Non-pigmented ciliary epithelial cell (primary cell): ENCODE measurements at places on chromosomes 7 and 10.

- no peak for DNase-seq
Observed at GRCh38 chr10:12868229-12868628, 133.3 kb downstream of the CCDC3 start.

GRCh38 chr7:34823650-34824258 lies 165.7 kb downstream of the NPSR1 start:
- no peak for DNase-seq

DNA sequence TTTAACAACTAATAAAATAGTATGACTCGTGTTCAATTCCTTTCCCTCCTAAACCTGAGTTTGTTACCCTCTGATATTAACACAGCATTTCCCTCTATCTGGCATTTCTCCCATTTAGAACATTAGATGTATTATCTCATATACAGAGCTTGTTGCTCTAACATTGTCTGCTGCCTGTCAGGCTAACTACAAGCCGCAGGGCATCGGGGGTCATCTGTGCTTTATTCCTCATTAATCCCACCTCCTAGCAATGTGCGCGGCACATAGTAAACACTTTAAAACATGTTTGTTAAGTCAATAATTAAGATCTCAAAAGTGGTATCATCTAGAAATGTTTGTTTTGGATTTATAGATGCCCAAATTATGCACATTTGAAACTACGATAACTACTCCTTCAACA lies 52.9 kb upstream of the NEBL start:
- DNase-seq: no peak

- DNase-seq: peak; percentile 94
Observed at GRCh38 chr7:94297397-94297838, 97.3 kb upstream of the COL1A2 start.

DNA sequence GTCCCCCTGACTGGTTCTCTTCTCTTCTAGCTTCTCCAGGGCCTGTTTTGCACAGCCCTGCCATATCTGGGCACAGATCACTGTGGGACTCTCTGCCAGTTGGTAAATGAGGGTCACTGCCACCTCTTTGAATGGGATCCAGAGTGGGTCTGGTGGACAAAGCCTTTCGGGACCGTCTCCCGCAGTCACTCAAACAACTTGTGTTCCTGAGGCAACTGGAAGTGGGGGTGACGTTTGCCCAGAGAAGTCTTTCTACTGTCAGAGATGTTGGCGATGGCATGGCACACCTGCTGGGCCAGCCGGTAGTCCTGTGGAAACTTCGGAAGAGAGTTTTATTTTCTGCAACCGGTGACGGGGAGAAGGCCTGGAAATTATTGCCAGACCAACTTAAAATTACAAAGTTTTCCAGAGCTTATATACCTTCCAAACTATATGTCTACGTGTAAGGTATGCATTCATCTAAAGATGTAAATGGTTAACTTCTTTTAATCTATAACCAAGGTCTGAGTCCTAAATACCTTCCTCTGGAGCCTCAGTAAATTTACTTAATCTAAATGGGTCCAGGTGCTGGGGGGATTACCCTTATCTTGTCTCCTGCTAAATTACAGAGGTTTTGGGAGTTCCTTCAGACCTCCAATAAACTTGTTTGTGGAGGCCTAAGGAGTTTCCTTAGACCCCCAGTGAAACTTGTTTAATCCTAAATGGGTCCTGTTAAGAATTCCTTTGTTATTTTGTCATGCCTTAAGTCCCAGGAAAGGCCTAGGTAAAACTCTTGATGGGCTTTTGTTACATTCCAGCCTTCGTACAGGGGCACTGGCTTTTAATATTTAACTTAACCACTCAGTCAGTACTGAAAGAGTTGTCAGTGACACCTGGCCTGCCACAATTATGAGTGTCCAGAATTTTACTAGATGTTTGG lies 94.0 kb downstream of the NPSR1 start:
- DNase-seq: no peak

- no peak for DNase-seq
Observed at GRCh38 chr7:15667991-15668390, 18.5 kb downstream of the MEOX2 start.

DNA sequence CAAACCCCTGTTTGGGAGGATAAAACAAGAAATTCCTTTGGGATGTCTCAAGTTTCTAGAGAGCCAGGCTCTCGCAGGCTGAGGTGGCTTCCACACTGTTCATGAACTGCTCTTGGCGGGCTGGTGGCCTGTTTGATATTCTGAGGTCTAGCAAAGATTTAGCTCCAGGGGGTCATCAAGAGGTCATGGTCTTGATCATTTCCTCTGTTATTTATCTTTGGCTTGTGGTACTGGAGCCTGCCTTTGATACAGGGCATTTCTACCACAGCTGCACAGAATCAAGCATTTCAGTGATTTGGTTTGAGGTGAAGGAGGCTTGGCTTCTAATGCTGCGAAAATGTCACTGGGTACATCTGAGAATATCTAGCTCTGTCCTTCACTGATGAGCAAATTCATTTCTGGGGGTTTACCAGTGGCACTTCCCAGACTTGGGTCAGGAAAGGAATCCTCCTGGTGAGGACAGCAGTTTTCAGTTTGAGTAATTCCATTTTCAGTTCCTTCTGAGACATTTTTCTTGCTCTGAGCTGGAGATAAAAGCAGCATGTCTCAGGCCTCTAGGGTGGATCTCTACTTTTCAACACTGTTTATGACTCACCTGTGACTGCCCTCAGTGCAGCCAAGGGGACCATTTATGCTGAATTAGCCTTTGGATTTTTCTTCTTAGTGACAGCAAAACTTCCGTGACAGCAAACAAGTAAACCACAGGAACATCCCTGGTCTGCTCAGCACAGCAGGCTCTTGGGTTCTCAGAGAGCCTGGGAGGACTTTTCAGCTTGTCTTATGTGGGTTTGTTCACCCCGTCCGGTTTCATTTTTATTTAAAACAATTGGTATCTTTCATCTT lies 312.0 kb downstream of the RNLS start:
- DNase-seq: no peak

DNA sequence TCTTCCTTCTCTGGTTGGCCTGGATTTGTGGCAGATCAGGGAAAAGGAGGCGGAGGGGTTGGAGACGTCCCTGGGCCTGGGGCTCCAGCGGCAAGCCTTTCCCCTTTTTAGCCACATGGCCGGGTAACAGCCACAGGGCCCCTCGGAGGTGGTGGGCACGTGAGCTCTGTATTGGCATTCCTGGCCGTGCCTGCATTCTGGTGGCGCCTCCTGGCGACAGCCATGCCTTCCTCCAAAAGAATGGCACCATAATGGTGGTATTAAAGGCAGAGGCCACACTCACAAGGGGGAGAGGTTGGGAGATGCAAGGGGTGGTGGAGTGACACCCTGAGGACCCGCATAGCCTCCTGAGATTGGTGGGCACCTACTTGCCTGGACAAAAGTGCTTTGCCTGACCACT lies 3.0 kb upstream of the AQP1 start:
- DNase-seq: no peak

DNA sequence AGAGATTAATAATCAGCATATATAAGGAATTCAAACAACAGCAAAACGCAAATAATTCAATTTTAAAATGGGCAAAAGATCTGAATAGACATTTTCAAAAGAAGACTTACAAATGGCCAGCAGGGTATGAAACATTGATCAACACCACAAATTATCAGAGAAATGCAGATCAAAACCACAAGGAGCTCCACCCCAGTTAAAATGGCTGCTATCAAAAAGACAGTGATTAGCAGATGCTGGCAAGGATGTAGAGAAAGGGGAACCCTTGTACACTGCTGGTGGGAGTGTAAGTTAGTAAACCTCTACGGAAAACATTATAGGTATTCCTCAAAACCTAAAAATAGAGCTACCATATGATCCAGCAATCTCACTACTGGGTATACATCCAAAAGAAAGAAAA lies 128.0 kb upstream of the CACUL1 start:
- no peak for DNase-seq

DNA sequence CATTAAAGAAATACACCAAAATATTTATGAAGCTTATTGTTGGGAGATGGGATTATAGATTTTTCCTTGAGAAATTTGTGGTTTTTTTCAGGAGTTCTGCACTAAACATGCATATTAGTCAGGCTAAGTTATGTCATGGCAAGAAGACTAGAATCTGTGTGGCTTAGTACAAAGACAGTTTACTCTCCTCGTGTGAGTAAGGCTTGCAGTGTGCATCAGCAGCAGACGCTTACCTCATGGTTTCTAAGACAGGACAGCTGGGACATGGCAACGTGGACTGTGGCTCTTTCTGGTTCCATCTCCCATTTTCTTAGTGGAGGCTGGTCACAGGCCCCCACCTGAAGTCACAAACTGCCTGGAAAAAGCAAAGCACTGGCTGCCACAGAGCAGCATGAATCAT lies 429.6 kb upstream of the VSTM2A start:
- DNase-seq: no peak

DNA sequence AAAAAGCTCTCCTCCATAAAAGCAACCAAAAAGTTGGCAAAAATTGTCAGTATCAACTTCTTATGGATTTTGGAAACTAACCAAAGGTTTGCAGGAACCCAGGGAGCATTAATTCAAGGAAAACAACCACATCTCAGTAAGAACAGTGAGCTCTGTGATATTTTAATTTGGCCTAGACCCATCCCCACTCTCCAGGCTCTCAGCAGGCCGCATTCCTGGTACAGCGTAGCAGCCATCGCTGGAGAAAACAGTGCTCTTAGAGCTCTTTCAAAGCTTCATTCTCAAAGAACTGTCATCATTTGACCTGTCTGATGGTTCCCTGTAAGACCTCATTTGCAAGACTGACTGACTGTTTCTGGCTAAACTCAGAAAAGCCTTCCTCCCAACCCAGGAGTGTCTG lies 81.9 kb downstream of the NUDCD3 start:
- no peak for DNase-seq

GRCh38 chr7:151137076-151137675 lies 30.3 kb downstream of the GBX1 start:
- DNase-seq: no peak

DNA sequence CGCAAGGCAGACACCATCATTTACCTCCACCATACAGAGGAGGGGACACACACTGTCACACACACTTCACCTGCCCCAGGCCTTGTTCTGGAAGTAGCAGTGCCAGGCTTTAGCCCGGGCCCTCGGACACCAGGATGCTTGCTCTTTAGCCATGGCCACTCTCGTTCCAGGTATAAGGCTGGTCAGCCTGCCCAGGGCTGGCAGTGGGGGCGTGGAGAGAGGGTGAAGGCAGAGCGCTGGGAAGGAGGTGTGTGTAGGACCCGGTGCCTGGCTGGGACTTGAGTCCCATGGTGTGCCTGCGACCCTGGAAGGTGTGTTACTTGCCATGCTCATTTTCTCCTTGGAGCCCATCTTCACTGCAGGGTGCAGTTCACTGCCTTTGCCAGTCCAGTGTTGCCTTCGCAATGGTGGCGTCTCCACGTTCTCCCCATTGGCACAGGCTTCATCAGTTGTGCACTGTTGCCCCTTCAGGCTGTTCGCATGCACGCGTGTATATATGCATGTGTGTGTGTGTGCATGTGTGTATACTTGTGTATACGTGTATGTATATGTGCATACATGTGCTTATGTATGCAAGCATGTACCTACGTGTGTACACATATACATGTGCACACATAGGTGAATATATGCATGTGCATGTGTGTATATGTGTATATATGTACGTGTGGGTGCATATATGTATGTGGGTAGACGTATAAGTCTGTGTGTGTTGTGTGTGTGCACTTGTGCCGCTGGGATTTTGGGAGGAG lies 153.4 kb downstream of the CAMK1D start:
- DNase-seq: no peak

- DNase-seq: no peak
Observed at GRCh38 chr10:54120806-54121205, 680.2 kb downstream of the PCDH15 start.

DNA sequence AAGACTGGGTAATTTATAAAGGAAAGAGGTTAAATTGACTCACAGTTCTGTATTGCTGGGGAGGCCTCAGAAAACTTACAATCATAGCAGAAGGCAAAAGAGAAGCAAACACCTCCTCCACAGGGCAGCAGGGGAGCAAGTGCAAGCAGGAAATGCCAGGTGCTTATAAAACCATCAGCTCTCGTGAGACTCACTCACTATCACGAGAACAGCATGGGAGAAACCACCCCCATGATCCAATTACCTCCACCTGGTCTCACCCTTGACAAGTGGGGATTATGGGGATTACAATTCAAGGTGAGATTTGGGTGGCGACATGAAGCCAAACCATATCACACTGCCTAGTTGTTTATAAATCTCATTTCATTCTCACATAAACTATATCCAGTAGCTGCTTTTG lies 28.0 kb upstream of the CPN1 start:
- DNase-seq: no peak

GRCh38 chr7:7851991-7852390 lies 116.6 kb upstream of the GLCCI1 start:
- no peak for DNase-seq

DNA sequence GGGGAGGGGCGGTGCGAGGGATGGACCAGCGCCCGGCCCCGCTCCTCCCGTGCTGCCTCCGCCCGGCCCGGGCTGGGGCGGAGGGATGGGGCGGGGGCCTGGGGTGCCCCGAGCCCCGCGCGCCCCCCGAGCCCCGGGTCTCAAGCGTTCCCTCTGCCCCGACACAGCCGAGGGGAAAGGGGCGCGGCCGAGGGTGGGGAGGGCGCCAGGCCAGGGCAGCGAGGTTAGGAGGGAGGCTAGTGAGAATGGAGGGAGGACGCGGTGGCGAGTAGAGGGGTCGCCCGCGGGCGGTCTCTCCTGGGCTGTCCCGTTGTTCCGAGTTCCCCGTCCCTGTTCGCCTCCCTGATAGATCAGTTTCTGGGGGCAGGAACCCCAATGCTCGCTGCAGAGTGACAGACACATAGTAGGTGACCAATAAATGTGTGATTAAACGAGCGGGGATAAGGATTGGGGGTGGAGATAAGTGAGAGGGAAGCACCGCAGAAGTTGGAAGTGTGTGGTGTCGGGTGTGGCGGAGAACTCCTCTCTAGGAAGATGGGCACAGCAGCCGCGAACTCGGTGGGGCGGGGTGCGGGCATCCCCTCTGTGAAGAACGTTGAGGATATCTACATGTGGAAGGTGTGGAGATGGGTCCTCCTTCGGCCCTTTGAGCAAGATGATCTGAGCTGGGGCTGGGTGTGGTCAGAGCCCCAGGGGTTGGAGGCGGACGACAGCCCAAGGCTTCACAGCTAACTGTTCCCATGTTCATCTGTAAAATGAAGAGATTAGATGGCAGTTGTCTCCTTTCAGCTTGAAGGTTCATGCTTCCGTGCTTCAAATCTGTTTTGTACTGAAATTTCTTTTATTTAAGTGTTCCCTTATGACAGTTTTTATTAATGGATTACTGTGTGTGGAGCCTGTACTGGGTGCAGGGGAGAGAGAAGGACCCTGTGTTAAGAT lies 580 bp downstream of the ZNF775 start:
- no peak for DNase-seq

DNA sequence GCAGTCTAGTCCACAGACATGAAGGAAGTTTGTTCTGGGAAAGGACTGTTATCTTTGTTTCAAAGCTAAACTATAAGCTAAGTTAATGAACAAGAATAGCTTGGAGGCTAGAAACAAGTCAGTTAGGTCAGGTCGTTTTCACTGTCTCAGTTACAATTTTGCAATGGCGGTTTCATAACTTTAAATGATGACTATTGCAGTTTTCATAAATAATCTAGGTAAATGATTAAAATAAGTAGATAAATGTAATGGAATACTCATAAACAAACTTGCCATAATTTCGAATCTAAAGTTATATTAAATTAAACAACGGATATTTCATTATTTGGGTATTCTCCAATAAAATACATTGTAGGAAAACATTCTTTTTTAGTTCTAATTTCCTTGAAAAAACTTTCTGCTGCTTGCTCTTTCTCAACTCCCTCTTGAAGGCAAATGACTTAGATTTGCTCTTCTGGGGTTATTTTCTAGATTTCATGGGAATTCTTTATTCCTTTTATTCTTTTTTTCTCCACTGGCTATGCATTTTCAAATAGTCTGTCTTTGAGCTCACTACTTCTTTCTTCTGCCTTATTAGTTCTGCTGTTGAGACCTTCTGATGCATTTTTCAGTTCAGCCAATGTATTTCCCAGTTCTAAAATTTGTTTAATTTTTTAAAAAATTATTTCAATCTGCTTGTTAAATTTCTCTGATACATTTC lies 103.8 kb upstream of the APBB1IP start:
- no peak for DNase-seq
